DMS53 (cell line): ENCODE measurements at places on chromosomes 3 and 15.

GRCh38 chr15:62275831-62276230 lies 110.7 kb upstream of the C2CD4B start:
- DNase-seq = no peak

DNA sequence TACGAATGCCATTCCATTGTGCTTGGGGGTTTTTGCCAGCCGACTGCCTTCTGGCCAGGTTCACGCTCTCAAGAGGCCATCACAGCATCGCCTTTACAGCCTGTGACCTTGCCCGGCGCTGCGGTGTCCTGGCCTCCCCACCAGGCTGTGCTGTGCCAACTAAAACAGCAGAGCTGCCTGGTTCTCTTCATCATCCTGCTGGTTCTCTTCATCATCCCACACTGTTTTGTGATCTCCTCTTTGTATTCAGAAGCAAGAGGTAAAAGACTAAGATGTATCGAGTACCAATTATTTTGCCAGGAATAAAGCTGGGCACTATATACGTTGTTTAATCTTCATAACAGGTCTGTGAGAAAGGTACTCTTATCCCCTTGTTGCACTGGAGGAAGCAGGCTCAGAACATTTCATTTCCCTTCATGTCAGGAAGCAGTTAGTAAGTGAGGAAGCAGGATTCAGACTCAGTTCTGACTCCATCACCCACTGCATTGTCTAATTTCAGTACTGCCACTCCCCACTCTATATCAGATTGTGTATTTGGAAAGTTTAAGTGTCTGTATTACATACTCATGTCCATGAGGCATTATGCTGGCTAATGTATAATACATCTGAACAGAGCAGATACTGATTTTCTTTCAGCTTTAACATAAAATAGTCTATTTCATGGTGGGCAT lies 92.7 kb downstream of the LRRC28 start:
- DNase-seq = peak; percentile 8

DNA sequence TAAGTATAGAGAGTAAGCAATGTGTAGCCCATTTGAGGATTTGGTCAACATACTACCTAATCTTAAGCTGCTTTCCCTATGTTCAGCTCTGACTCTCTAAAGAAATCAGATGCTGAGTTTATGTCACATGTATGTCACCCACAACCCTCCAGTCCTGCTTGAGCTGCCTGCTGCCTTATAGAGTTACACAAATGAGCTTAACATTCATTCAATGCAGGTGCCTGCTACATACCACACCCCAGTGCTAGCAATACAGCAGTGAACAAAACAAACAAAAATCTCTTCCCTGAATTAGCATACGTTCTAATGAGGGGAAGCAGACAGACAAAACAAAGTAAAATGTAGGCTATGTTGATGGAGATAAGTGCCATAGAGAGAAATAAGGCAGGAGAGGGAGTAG lies 93.0 kb downstream of the HHLA2 start:
- no peak for DNase-seq

DNA sequence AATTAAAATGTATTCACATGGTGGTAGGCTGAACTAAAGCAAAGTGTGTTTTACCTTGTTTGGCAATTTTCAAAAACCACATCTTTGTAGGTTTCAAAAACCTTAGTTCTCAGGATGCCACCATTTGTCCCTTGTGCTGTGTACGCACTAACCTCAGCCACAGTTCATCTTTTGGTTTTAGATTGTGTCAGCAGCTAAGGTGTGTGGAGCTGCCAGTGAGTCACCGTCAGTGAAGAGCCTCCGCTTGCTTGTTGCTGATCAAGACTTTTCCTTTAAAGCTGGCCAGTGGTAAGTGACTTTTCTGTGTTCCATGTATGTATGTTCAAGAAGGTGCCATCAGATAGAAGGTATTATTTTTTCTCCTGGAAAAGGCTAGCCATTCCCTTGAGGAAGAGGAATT lies 21.1 kb downstream of the OXNAD1 start:
- no peak for DNase-seq

DNA sequence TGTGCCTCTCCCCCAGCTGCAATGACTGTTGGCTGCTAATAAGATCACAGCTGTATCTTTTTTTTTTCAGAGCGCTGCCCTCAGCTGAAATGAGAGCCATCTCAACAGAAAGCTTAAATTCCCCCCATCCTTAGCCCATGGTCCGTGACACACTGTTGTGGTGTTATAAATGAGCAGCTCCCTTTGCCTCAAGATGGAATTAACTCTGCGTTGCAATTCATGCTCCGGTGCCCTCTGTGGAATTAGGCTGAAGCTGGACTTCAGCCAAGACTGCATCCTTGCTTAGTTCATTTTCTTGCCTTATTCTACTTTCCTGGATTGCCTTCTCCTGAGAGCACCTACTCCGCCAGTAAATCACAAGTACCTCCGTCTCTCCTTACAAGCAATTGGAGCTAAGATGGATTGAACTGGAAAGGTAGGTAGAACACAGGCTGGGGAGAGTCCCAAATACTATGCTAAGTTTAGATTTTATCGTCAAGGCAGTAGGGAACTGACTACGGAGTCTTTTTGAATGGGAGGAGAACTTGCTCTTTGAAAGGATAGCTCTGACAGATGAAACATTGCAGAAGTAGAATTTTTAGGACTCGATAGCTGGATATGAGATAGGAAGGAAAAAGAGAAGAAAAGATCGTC lies 39.0 kb upstream of the THRB start:
- no peak for DNase-seq

DNA sequence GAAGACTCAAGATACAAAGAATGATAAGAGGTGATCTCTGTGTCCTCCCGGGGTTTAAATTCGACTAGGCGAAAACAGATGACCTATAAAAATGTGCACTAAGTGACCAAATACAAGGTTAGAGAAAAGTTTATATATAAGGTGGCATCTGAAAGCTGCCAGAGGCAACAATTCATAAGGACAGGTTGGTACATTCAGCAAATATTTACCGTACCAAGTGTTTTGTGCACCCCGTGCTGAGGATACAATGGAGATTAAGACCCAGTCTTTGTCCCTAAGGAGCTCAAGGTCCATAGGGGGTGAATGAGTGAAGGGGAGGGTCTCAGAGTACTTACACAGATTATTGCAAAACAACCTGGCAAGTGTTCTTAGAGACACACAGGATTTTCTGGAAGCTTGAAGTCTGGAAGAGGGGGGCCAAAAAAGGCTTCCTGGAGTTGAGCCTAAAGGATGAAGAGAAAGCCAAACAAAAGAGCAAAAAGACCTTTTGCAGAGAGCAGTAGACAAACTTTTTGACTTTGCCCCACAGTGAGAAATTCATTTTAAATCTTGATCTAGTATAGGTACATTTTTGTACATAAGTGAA lies 71.4 kb upstream of the LRIG1 start:
- DNase-seq = no peak

DNA sequence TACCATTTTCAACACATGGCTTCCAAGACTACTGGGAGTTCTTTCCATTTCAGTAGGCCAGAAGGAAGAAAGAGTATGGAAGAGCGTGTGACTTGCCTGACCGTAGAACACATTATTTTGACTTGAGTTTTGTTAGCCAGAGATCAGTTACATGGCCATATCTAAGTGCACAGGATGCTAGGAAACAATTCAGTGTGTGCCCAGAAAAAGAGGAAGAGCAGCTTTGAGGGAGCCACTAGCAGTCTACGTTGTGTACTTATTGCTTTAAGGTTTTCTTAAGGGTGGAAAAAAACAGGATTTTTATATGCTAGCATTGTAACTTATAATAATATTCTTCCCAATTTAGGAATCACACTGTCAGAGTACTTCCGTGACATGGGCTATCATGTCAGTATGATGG lies 44.1 kb upstream of the GRAMD1C start:
- DNase-seq = no peak
